ENCODE measurements at places on chromosomes 5 and 9. TPM values are rescaled to one million over a fixed set of nuclear protein-coding genes. Genes with fewer than 3 reads are reported as not detected.
A peak's percentile ranks its signal among the peaks of the same experiment; 100 is the strongest.

Gene SOHLH1
- total RNA-seq = not detected

Gene SLC36A3
- total RNA-seq = not detected

DNA sequence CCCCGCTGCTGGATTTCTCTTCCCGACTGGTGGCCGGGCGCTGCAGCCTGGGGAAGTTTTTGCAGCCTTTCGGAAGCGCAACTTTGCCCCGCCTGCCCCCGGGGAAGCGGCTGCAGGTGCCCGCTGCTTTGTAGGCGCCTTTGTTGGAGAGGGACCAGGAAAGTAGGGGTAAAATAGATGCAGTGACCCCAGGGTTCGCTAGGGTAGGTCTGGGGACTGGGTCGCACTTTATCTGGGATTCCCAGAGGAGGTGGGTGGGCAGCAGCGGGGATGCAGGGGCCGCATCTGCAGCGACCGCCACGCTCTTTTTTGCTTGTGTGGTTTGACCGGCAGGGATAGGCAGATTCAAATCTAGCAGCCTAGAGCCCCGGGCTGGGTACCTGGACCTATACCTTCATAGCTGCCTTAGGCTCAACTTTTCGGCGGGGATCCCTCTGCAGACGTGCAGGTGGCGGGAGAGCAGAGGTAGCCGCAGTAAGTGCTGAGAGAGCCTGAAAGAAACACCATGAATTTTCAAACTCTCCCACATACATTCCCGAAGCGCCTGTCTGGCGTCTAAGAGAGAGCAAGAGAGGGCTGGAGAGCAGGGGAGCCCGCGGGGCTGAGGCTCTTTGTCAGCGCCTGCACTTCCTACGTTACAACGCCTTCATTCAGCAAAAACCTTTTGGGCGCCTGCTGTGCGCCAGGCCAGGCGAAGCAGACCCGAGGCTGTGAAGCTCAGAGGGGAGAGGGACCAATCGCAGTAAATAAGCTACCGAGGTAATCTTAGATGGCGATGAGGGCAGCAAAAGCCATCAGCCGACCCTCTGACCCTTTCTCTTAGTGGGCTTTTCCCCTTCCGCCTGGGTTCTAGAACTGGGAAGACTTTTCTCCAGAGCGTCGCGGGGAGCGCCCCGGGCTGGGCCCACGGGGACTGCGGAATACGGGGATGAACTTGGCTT is 642 bp downstream of the SV2C start:
- no peaks in the 10 kb centered on the region for H3K36me3 ChIP-seq
- H3K27ac ChIP-seq = no peak overlapping the region
- H3K4me1 ChIP-seq = no peaks in the 10 kb centered on the region
- no peak for DNase-seq
- H3K27me3 ChIP-seq = peaks cover 30% of the 10 kb centered on the region
- H3K4me3 ChIP-seq = no peak overlapping the region

DNA sequence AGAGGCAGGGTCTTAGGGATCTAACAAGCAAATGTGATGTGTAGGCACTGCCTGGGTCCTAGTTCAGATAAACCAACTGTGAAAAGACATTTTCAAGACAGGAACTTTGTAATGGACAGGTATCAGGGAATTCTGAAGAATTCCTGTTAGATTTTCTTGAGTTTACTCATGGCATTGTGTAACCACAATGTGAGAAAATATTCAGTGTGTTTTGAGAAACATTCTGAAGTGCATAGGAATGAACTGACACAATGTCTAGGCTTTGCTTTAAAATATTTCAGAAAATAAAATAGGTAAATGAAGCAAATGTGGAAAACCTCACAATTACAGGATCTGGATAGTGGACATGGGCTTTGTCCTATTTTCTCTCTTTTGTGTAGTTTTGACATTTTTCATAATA is 15.2 kb upstream of the AFAP1L1 start:
- H3K4me3 ChIP-seq = no peak overlapping the region
- no peak overlapping the region for H3K27ac ChIP-seq
- peak; percentile 61 for DNase-seq
- H3K4me1 ChIP-seq = peaks cover 13% of the 10 kb centered on the region
- H3K27me3 ChIP-seq = no peaks in the 10 kb centered on the region

- peak overlapping the region; percentile 63 for H3K27ac ChIP-seq
- peak; percentile 30 for DNase-seq
- H3K27me3 ChIP-seq = 0 out of 2 replicates have a peak, but pooled peaks cover 3% of the 10 kb centered on the region
- H3K36me3 ChIP-seq = peaks cover 27% of the 10 kb centered on the region
Observed at GRCh38 chr9:128160603-128160987, 530 bp downstream of the BBLN start.

DNA sequence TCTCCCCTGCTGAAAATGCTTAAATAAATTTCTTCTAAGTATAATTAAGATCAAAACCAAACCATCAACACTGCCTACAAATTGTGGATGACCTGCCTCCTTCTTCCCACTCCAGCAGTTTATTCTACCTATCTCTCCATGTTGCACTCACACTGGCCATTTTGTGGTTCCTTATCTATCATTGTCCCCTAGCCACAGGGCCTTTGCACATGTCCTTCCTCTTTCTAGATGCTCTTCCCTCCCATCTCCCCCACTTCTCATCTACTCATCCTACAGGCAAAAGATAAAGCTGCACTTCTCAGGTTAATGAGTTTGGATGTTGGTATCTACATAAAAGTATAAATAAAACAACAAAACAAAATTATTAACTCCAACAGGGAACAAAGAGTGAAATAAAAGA is 70.6 kb upstream of the CCNG1 start:
- no peak for DNase-seq
- no peak overlapping the region for H3K4me3 ChIP-seq
- H3K27me3 ChIP-seq = no peaks in the 10 kb centered on the region
- no peaks in the 10 kb centered on the region for H3K36me3 ChIP-seq
- no peaks in the 10 kb centered on the region for H3K4me1 ChIP-seq
- H3K27ac ChIP-seq = no peak overlapping the region

DNA sequence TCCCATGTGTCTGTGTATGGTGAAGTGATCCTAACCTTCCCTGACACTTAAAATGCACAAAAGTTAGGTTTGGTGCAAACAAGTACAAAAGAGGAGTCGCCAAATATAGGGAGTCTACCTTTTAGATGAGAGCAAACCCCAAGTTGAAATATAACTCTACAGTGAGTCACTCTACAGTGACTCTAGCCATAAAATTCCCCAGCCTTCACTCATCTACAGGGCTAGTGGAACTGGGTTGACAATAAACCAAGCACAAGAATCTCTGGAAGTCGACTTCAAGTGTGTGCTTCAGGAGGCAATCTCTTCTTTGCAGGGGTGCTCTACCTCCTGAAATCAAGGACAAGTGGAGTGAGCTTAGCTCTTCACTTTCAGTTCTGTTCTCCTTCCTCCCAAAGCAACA is 3.3 kb downstream of the SHISAL2B start:
- no peaks in the 10 kb centered on the region for H3K36me3 ChIP-seq
- H3K27ac ChIP-seq = no peak overlapping the region
- 0 out of 2 replicates have a peak, but pooled peaks cover 5% of the 10 kb centered on the region for H3K4me1 ChIP-seq
- DNase-seq = no peak
- peaks cover 30% of the 10 kb centered on the region for H3K27me3 ChIP-seq

GRCh38 chr9:133850161-133850560 is 112.0 kb upstream of the SARDH start:
- H3K4me1 ChIP-seq = peaks cover 4% of the 10 kb centered on the region
- H3K27me3 ChIP-seq = no peaks in the 10 kb centered on the region
- no peaks in the 10 kb centered on the region for H3K36me3 ChIP-seq
- no peak overlapping the region for H3K4me3 ChIP-seq

GRCh38 chr5:171315386-171315891 is 6.4 kb downstream of the TLX3 start:
- no peaks in the 10 kb centered on the region for H3K36me3 ChIP-seq
- H3K27ac ChIP-seq = no peak overlapping the region
- no peak overlapping the region for H3K4me3 ChIP-seq

DNA sequence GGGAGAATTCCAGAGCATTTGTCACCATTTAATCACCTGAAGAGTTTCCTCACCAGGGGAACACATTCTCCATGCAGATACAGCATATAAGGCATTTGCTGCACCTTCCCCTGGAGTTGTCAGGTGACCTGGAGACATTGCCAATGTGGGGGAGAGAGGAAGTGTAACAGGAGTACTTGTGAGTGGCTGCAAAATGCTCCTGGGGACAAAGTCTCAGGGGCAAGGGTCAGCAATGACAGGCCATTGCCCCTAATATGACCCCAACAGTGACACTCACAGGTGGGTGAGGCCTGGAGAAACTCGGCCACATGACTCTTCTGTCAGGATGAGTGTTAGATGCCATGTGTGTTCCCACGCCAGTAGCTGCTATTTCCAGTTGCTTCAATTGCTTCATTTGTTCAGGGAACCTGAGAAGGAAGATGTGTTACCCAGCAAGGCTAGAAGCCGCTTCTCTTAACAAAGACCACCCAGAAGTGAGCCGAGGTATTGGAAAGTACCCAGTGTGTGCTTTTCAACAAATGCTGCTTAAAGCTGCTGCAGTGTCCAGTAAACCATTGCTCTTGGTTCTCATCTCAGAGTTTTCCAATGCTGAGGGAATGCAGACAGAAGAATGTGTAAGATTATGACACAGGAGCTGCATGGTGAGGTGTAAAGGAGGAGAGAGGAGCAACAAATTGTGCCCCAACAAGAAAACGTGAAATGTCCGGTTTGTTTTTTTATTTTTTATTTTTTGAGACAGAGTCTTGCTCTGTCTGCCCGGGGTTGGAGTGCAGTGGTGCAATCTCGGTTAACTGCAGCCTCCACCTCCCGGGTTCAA is 128.2 kb upstream of the SLC44A1 start:
- H3K27me3 ChIP-seq = no peaks in the 10 kb centered on the region
- DNase-seq = no peak
- H3K4me1 ChIP-seq = peaks cover 3% of the 10 kb centered on the region
- no peaks in the 10 kb centered on the region for H3K36me3 ChIP-seq
- no peak overlapping the region for H3K27ac ChIP-seq
- H3K4me3 ChIP-seq = no peak overlapping the region

GRCh38 chr5:57529864-57530263 is 47.3 kb upstream of the ACTBL2 start:
- no peaks in the 10 kb centered on the region for H3K27me3 ChIP-seq
- H3K36me3 ChIP-seq = no peaks in the 10 kb centered on the region
- no peak for DNase-seq
- peaks cover 5% of the 10 kb centered on the region for H3K4me1 ChIP-seq

All from IMR-90 (cell line).